ENCODE measurements at places on chromosomes 6 and 20.

DNA sequence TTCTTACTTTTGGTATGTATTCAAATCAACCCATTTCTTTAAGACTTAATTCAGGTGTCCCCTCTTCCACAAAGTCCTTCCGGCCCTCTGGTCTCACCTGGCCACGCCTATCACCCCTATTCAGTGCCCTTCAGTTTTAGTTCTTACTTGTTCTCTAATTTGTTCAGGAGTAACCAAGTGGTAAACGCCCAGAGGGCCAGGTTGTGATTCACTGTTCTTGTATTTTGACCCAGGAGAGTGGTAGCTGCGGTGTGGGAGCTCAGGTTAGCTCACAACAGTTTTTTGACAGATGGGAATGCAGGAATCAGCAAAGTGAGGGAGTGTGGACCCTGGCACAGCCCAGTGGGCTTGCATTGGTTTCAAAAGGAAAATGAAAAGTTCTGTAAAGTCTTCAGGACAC, 81.7 kb upstream of the RIPOR2 start:
- no peak for DNase-seq

DNA sequence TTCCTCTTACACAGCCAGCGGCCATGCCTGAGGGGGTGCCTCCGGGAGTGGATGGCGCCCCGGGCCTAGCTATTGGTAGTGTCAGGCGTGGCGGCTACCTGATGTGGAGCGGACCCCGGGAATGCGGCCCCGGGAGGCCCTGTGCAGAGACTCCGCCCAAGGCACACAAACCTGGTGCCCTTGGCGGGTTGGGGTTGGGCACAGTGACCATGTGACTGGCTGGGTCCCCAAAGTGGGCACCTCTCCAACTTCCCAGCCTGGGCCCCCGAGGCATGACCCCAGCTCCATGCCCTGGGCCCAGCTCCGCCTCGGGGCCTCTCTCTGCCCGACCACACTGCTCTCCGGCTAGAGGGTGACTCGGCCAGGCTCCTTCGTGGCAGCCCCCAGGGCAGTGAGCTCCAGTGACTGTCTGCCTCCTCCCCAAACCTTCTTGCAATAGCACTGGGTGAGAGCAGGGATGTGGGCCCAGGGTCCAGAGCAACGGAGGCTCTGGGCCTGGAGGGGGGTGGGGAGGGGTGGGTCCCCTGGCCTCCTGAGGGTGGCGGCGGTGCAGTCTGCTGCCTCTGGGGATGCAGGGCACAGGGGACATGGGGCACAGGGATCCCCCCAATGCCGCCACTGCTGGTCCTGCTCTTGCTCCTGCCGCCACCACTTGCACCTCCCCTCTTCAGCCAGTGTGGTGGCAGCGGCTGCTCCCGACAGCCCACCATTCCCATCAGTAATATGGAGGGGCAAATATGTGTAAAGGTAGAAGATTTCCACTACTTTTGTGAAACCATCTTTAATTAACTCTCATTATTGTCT, 942.9 kb upstream of the EPHA7 start:
- DNase-seq, result no peak

- no peak for DNase-seq
Observed at GRCh38 chr6:69601132-69601531, 195.7 kb downstream of the LMBRD1 start.

- DNase-seq, result no peak
Observed at GRCh38 chr20:1900321-1900801, 5.2 kb downstream of the SIRPA start.

GRCh38 chr6:7148100-7148822, 40.5 kb downstream of the RREB1 start:
- DNase-seq, result no peak

DNA sequence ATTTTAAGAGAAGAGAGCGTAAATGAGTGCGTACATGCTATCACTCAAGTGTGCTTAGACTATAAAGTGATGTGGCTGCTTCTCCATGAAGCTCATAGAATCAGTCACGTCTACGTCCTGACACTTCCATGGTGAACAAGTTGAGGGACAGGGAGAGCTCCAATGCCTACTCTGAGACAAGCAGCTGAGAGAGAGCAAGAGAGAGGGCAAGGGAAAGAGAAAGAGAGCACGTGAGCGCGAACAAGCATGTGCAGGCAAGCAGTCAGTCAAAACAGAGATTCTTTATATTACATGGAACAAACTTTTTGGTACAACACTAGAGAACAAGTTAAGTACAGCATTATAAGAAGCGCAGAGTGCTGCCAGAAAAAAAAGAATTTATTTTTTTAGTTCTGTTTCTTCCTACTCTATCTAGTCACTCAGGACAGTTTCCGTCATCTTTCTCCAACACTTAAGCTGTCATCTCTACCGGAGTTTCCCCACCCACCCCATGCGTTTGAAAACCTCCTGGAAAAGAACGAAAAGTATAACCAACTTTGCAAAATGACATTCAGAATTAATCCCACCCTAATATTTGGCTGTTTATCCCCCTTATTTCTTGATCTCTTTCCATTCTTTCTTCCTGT, 61.8 kb downstream of the EPB41L2 start:
- no peak for DNase-seq

DNA sequence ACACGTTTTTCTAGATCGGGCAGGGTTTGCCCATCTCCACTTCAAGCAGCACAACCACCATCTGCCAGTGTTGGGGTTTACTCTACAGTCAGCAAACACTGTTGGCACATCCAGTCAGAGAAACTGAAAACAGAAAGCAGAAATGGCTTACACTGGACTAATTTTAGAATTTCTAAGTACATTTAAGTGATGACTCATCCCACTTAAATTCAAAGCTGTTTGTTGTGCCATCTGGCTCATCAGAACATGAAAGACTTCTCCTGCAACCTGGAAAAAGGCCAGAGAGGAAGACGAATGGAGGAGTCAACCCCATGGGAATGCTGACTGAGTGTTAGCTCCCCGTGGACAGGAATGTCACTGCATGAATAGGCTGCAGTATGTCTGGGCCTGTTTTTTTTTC, 21.8 kb downstream of the FAM209B start:
- peak; percentile 99 for DNase-seq
